Astrocyte (in vitro differentiated cells and primary cell): ENCODE measurements at places on chromosomes 4 and X. TPM values are rescaled to one million over a fixed set of nuclear protein-coding genes. Genes with fewer than 3 reads are reported as not detected.
A peak's percentile ranks its signal among the peaks of the same experiment; 100 is the strongest.

DNA sequence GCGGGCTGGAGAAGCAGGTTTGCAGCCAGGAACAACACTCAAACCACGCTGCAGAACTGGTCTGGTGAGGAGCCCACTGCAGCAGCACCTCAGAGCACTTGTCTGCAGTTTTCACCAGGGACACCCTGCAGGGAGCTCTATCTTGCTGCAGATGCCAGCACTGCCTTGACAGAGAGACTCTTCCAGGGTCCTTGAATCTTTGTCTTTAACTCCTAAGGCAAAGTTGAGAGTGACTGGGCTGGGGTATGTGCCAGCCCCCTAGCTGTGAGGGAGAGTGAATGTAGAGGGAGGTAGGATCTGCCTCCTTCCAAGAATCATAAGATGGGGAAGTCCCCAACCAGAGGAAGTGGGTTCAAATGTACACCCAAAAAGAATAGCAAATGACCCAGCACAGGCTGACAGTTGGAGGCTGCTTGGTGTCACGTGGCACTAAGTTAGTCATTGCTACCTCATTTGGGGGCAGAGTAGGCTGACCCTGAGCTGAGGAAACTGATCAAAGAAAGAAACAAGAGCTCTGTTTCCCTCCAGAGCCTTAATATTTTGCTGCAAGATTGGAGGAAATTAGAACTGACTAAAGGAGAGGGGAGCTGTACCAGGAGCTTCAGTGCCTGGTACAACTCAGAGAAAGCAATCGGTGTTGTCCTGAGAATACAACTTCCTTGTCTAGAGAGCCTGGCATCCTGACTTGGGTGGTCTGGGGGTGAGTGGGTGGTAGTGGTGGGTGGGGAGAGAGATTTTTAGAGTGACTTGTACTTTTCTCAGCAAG is 28.2 kb upstream of the HUWE1 start:
- peak; percentile 54 for DNase-seq

GRCh38 chr4:83568062-83568461 is 32.2 kb downstream of the GPAT3 start:
- no peak for DNase-seq

GRCh38 chrX:86981326-86981879 is 536.2 kb upstream of the KLHL4 start:
- DNase-seq, result no peak

GRCh38 chr4:48827622-48828021 is 3.3 kb upstream of the OCIAD1 start:
- no peak for DNase-seq

EREG gene
- 0.14 and 0.30 TPM in 2 replicates for total RNA-seq

TLL1 gene
- total RNA-seq, result 1.9 and 2.7 TPM in 2 replicates

GRCh38 chr4:41692717-41693345 is 55.7 kb downstream of the PHOX2B start:
- peak; percentile 22 for DNase-seq

GABRQ gene
- total RNA-seq, result 0.41 and 0.43 TPM in 2 replicates

- DNase-seq, result no peak
Observed at GRCh38 chr4:3835527-3836405, 69.6 kb downstream of the ADRA2C start.

PNCK gene
- 0.65 and 1.1 TPM in 2 replicates for total RNA-seq

GRCh38 chrX:40423299-40423698 is 157.5 kb upstream of the ATP6AP2 start:
- peak; percentile 34 for DNase-seq
